ENCODE measurements at places on chromosomes 2 and 18. TPM values are rescaled to one million over a fixed set of nuclear protein-coding genes. Genes with fewer than 3 reads are reported as not detected.

- DNase-seq: no peak
Observed at GRCh38 chr18:36302676-36303075, 5.2 kb downstream of the FHOD3 start.

DNA sequence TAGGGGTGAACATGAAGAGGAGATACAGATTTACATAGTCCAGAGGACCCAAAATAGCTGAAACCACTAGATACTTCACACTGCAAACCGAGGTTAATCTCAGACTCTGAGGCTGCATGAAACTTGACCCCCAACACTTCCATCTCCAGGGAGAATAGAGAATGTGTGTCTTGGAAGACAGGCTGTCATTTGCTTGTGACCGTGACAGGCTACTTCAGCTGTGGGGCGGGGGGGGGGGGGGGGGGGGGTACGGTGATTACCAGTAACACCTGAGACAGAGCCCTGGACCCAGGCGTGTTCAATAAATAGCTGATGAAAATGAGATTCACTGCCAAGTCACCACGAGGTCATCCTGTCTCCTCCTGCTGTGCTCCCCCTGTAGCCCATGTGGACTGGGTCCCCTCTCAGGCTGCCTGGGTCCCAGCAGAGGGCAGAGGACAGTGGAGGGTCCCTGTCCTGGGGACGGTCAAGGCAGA is 5.7 kb upstream of the KLHL29 start:
- no peak for DNase-seq

- no peak for DNase-seq
Observed at GRCh38 chr18:3967359-3968180, 487.5 kb downstream of the DLGAP1 start.

GRCh38 chr2:174773215-174773614 is 8.9 kb upstream of the CHRNA1 start:
- no peak for DNase-seq

DNA sequence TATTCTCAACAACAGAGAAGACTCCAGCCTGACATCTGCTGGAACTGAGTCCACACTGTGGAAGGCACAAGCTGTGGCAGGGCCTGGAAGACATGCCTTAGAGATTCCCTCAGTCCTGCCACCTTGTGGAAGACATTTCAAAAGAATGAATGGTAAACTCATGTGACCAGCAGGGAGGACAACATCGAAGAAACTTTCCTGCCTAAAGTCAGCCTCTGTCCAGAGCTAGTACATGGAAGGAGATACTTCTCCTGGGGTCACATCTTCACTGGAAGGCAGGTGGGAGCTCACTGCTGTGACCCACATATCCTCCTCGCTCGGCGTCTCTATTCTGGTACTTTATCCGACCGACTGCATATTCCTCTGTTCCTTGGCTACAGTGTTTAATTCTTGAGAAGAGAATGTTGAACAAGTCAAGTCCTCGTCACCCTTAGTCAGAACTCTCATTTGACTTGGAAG is 59.5 kb downstream of the PUM2 start:
- DNase-seq: no peak

DNA sequence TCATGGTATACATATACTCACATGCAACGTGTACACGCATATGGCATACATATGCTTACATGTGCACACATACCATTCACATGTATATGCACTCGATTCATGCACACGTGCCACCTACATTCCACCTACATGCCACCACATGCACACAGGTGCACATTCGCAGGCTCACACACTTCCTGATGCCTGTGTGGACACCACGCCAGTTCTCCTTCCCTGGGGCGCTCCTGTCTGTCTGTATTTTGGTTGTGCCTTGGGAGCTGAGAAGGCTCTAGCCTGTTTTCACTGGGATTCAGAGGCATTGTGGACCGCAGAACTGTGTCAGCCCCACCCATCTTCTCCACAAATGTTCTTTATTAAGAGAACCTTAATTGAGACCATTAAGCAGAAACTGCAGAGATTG is 96.6 kb upstream of the CTDP1 start:
- no peak for DNase-seq

- no peak for DNase-seq
Observed at GRCh38 chr18:54250846-54251261, 18.5 kb upstream of the POLI start.

DNA sequence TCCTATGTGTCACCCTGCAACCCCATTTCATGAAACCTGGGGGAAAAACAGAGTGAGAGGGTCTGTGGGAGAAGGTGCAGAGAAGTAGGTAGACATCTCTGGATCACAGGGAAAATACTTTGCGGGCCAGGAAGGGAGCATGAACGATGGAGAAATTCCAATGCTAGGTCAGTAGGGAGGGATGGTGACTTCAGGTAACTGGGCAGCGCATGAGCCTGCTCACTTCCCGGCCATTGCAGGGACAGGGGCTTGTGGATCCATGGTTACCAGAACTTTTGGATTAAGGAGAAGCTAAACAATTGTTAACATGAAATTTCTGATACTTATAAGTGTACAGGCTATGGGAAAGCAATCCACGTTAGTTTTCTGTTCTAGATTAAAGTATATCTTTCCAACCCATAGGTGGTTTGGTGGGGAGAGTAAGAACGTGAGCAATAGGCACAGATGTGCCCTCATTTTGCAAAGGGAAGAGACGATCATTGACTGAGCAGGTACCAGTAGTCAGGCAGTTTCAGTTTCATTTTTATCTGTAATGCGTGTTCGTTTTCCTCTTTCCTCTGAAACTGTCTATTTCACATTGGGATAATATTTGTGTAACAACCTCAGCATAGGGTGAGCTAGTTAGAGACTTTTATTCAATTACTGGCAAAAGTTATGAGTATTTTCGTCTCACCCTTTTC is 65.0 kb downstream of the NYAP2 start:
- DNase-seq: no peak

DNA sequence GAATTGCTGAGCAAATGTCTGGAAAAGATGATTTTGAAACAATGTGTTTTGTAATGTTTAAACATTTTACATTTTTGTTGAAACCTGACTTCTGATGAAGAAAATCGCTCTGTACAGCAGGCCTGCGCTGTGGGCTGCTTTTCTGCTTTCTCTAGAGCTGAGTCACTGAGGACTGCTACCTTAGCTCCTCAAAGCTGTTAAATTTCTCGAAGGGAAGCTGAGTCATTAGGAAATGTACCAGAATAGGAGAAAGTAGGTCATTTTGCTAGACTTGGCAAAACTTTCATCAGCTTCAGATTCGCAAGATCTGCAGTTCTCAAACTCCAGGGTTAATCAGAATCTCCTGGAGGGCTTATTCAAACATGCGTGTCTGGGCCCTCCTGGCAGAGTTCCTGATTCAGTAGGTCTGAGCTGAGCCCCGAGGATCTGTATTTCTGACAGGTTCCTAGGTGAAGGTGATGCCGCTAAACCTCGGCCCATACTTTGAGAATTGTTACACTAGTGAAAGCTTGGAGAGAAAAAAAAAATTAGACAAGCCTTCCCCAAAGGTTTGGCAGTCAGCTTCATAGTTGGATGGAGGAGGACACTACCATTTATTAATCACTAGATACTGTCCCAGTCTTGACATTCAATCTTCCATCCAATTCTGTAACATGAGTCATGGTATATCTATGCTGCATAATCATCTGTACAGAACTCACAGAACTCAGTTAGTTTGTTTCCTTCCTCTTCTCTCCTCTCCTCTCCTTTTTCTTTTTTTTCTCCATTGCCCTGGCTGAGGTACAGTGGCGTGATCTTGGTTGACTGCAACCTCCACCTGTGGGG is 297.6 kb downstream of the PARD3B start:
- DNase-seq: no peak

DNA sequence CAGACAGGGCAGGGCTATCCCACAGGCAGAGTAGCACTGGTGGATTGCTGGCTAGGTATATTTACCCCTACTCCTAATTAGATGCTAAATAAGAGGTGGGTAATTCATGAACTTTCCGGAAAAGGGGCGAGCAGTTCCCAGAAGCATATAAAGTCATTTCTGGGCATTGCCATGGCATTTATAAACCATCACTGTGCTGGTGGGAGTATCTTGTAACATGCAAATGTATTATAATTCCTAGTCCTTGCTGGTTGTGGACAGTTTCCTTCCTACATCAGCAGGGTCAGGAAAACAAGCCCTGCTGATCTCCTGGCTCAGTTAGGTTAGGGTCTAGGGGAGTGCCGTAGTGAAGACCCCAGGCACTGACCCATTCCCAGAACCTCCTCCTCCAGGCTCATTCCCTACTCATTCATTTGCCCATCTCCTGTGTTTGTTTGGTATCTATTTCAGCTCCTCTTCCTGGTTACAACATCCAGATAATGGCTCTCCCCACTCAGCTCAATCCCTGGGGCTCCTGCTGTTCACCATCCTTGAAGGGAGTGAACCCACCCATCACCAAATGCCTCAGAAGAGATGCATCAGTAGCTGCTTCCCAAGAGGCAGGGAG is 282.7 kb downstream of the SRBD1 start:
- DNase-seq: no peak

- DNase-seq: no peak
Observed at GRCh38 chr2:48651158-48651790, 33.6 kb downstream of the GTF2A1L start.

GRCh38 chr2:227335713-227336112 is 10.7 kb downstream of the MFF start:
- DNase-seq: no peak

- no peak for DNase-seq
Observed at GRCh38 chr2:184402381-184402780, 195.9 kb upstream of the ZNF804A start.

DNA sequence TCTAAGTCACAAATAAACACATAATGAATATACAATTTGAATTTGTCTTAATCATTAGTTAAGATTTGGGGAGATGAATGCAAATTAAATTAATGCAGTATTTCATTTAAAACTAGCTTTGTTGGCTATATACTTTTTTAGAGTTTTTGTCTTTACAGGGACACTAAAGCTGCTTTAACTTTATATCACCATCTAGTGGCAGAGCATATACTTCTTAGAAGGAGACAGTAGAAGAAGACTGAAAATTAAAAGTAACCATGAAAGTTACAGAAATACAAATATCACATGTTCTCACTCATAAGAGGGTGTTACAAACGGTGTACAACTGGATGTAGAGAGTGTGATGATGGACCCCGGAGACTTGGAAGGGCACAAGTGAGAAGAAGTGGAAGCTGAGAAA is 268.3 kb upstream of the NETO1 start:
- no peak for DNase-seq

DNA sequence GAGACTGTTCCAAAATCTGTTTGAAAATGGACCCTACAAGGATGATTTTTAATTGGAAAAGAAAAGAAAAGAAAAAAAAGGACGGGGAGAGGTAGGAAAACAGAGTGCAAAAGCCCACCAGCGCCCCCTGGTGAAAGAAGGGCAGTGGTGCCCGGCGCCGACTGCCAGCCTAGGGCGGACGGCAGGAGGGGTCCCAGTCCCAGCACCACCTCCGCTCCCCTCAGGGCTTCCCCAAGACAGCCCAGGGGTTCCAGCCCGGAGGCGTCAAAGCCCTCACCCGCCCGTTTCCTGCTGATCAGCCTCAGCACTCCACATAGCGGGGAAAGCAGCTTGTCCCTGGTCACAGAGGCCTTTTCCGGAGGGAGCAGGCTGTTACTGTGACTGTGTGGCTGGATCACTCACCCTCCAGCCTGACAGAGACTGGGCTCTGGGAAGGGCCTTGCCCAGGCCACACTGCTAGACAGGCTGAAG is 213.9 kb downstream of the TFCP2L1 start:
- no peak for DNase-seq

DNA sequence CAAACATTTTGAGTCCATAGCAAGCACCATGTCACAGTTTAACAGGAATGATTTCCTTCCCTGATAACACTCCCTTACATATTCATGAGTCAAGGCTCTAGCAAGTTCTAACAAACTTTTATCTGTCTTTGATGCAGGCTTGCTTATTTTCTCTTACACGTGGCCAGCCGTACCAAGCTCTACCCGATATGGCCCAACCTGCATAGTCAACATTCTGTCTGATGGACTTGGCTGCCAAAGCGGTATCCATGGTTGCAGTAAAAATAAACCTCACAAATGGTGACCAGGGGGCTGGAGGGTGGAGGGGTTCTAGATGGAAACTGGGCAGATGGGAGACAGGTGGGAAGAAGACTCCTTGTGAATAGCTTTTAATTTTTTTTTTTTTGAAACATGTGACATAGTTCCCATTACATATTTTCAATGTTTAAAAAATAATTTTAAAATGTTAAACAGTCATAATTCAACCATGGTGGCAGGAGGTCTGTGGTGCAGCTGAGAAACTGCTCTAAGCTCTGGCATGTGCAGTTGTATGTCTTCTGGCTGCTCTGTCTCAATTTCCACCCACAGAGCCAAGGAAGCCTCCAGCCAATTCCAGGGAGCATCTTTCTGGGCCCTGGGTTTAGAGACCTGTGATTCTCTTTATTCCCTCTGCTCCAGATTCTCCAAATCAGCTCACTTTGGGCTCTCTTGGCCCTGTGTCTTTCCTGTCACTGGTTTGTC is 20.7 kb upstream of the CXCR1 start:
- no peak for DNase-seq

DNA sequence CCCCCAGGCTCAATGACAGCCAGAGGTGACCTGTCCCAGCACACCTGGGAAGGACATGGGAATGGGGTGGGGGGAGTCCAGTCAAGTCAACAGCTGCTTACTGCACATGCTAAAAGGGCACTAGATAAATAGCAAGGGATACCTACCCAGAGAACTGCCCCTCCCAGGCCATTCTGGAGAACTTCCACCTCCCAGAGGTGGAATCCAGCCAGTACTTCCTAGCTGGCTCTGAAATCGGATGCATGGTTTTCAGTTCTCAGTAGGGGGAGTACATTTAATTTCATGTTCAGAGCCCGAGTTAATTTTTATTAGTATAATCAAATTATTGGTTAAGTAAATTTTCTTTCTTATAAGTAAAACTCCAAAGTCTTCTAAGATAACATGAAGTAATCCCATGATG is 28.9 kb upstream of the ITGA6 start:
- DNase-seq: no peak

The ALKAL2 gene
- 12.7 TPM for total RNA-seq

The TXNDC2 gene
- total RNA-seq: 8.8 TPM

The KCTD18 gene
- total RNA-seq: 14.8 TPM

The PDCD1 gene
- total RNA-seq: 0.68 TPM

The KCNG3 gene
- total RNA-seq: 0.78 TPM

The RNMT gene
- total RNA-seq: 19.0 TPM

The CCDC68 gene
- total RNA-seq: 18.4 TPM

The GALNT5 gene
- 3.7 TPM for total RNA-seq

The GPAT2 gene
- total RNA-seq: 6.9 TPM

The ZDBF2 gene
- 18.3 TPM for total RNA-seq

The RAD51AP2 gene
- not detected for total RNA-seq

The PRSS56 gene
- not detected for total RNA-seq
